Activated CD4-positive, alpha-beta T cell treated with anti-CD3 and anti-CD28 coated beads for 24 hours (primary cell): ENCODE measurements at places on chromosomes 4 and X.
A peak's percentile ranks its signal among the peaks of the same experiment; 100 is the strongest.

DNA sequence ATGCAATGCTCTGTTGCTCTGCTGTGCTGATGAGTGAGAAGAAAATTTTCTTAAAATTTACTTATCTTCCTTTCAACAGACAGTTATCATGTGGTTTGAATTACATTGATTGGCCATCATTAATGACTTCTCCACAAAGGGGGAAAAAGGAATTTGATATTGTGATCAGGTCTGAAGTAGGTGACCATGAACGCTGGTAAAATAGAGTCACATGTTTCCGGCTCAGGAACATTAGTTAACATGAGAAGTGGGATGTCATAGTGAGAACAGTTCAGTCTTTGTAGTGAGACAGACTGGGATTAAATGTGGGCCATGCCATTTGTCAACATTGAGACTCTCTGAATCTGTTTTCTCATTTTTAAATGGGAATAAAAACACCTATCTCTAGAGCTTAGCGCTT lies 50.6 kb downstream of the GBA3 start:
- DNase-seq, result no peak

DNA sequence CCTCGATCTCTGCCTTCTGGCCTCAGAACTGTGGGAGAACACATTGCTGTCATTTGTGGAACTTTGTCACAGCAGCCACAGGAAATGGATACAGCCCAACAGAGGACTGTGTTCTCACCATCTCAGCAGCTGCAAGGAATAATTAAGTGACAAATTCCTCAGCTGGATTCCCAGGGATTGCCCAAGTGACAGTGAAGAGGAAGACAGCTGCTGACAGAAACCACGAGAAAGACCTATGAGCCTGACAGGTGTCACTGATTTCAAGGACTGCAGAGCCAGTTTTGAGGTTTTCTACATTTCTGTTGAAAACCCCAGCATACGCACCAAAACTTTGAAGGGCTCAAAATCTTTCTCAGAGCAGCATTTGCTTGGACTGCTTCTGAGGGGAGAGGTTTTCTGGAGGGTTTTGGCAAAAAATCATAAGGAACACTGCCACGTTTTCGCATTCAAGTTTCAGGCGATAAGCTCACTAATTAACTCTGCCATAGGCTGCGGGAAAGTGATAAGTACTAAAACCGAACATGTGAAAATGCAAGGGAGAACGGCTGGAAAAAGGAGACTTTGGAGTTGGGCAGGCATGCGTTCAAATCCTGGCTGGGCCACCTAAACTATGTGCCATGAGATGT lies 88.8 kb downstream of the DRD5 start:
- no peak for DNase-seq

DNA sequence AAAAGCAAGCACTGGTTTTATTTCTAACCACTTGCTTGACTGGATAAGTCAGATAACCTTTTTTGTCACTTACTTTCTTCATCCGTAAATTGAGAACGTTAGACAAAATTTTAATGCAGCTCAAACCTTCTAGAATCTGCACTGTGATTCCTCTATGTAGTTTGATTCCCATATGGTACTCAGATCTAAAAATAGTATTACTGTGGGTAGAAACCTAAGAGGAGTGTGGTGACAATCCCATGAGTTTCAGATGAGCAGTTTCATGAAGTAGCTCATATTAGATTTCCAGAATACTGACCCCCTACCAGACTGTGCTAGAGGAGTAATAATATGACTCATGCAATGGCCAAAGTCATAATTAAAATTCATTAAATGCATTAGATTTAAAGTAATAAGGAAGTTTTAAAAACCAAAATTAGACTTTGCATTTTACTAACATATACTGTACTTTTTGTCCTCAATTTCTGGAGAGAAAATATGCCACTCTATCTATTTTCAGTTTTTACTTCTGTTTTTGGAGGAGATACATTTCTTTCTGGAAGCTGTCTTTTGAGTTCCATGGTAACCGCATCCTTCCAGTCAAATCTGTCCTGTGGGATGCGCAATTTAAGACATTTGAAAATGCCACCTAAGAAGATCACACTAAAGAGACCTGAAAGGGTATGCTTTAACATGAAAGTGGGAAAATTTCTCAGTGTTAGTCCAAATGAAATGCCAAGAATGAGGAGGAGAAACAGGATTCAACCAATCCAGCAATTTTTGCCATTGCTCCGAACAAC lies 64.1 kb upstream of the GPM6A start:
- no peak for DNase-seq

DNA sequence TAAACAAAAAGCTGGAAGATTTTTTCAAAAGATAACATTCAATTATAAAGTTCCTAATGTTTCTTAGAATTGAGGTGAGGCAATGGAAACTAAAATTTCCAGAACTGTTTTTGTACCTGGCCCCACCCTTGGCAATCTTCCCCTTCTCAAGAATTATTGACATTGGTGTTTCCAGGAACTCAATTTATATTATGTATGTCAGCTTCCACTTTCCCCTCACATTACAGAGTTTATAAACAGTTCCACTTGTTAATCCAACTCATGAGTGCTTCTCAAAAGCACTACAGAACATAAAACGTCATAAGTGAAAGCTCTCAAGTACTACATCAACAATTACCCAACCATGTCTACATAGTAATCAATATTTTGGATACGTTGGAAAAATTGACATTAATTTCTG lies 107.4 kb downstream of the FAM13A start:
- DNase-seq, result no peak

- no peak for DNase-seq
Observed at GRCh38 chr4:62145276-62145675, 945.1 kb downstream of the ADGRL3 start.

- DNase-seq, result no peak
Observed at GRCh38 chr4:129988957-129989356, 893.0 kb downstream of the C4orf33 start.

DNA sequence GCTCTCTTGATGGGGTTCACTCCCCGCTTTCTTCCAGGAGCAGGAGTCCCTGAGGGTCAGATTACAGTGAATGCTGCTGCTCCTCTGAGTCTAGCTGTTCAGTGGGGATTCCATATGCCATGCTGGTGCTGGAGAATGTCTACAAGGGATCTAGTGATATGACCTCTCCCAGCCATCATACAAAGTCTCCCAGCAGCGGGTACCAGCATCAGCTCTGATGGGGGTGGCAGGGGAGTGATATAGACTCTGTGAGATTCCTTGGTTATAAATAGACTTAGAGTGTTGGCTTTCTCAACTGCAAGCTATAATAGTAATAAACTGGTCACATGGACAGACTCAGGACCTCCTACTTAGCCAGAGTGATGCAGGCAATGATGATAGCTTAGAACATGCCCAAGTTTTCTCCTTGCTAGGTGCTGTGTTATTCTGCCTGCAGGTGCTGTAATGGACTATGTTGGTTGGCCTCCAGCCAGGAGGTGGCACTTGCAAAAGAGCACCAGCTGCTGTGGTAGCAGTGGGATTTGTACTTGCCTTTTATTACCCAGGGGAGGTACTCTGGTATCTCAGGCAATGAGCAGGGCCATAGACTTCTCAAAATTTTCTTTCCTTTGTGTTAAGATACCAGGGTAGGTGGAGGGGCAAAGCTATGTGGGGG lies 202.9 kb downstream of the CHIC1 start:
- DNase-seq, result no peak

DNA sequence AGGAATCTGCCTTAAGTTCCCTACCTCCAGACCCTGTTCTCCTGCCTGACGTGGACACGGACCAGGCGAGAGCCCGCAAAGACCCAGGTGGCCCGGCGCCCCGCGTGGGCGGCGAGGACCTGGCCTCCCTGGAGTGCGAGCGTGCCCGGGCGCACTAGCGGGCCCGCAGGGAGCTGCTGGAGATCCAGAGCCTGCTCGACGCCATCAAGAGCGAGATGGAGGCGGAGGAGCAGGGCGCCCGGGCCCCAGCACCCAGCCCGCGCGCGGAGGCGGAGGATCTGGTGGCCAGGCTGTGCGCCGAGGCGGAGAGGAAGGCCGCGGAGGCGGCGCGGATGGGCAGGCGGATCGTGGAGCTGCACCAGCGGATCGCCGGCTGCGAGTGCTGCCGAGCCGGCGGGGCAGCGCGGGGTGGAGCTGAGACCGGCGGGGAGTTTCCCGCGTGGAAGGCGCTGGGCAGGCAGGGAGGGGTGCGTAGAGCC lies 18.2 kb downstream of the MRFAP1 start:
- no peak for DNase-seq

DNA sequence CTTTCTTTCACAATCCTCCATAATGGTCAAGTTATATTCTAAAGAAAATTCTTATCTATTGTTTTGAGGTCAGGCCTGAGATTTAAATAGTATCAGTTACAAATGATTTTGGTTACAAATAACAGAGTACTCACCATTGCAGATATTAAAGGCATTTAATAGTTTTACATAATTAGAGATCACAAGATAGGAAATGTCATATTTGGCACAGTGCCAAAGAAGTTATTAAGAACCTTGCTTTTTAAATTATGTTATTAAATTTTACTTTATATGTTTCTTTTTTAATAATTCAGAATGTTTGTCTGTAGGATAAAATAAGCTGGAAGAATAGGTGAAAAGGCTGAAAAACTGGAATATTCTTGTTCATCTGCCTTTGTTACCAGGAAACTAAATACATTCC lies 1174.7 kb downstream of the PCDH18 start:
- DNase-seq, result no peak

- no peak for DNase-seq
Observed at GRCh38 chr4:80532674-80533333, 197.3 kb downstream of the CFAP299 start.

- DNase-seq, result no peak
Observed at GRCh38 chr4:36904823-36905222, 339.7 kb upstream of the NWD2 start.

GRCh38 chr4:86543560-86544309 lies 50.4 kb upstream of the PTPN13 start:
- no peak for DNase-seq

DNA sequence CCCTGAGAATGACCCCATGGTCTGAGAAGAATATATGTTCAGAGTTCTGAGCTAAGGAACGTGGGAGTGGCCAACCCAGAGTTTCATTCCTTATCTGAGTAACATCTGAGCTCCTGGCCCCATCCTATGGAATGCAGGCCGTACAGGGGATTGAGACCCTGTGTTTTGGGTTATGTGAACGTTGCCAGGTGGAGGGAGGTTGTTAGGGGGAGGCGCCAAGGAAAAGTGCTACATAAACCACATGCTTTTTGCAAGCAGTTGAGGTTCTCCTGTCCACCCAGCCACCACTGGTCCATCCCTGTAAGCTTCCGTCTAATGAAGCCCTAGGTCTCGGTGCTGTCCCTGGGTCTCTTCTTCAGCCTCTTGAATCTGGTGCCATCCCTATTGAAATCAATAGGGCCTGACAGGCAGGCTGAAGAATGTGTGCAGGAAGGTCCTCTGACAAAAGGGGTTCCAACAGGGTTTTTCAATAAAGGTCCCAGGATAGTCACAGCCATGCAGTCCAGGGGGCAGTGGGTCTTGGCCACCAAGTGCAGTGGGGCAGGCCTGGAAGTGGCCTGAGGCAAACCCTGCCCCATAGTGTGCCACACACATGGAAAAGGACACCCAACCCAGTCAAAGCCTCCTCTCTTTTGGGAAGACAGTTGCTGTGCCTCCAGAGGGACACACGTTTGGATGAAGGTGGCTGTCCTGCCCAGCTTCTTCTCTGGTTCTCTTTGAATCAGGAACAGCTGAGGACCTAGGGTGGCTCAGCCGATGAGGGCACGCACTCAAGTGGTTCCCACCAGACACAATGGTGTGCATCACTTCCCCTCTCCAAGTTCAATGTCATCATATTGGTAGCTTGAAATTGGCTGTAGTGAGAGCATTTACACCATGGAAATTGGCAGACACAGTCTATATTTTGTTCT lies 53.5 kb downstream of the HTRA3 start:
- no peak for DNase-seq

DNA sequence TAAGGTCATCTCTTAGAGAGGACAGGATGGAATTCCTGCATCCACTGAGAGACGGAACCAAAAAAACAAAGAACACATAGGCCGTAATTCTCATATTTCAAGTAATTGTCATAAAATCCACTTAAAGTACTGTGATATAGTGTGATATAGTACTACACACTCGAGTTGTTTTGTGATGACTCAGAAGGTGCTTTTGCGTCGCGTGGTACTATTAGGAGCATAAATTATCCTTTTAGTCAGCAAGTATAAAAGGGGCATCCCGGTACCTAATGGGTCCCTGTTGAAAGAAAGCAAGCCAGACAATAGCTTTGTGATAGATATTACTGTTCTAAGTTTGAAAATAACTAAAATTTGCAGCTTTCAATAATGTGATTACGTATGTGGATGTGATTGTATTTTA lies 55.3 kb downstream of the GPR143 start:
- DNase-seq, result no peak

- peak; percentile 29 for DNase-seq
Observed at GRCh38 chr4:38663090-38663800, 754 bp upstream of the KLF3 start.

GRCh38 chr4:113673450-113673849 lies 88.1 kb downstream of the CAMK2D start:
- no peak for DNase-seq

DNA sequence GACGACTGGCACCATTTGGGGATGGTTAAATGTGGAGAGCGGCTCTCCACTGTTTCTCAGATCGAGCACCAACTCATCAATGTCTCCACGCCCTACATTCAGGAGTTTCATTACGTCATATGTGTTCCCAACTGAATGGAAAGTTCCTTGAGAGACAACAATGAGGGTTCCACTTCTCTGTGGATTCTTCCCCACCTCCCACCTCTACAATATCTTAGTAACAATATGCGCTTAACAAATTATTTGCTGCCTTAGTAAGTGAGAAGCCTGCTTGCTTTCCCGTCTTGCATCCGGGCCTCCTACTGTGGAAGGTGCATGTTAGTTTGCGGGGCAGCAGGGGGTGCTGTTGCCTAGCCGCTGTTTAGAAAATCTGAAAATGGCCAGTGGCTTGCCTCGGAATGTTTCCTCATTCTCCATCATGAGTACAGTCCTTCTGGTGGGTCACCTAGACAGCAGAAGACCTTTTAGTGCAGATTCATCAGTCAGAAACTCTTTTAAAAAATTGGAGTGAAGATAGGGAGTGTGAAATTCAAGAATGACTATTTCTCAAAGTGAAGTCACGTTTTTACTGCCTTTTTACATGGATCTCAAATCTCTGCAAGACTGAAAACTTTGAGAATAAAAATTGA lies 55.7 kb downstream of the PHOX2B start:
- DNase-seq, result peak; percentile 17

DNA sequence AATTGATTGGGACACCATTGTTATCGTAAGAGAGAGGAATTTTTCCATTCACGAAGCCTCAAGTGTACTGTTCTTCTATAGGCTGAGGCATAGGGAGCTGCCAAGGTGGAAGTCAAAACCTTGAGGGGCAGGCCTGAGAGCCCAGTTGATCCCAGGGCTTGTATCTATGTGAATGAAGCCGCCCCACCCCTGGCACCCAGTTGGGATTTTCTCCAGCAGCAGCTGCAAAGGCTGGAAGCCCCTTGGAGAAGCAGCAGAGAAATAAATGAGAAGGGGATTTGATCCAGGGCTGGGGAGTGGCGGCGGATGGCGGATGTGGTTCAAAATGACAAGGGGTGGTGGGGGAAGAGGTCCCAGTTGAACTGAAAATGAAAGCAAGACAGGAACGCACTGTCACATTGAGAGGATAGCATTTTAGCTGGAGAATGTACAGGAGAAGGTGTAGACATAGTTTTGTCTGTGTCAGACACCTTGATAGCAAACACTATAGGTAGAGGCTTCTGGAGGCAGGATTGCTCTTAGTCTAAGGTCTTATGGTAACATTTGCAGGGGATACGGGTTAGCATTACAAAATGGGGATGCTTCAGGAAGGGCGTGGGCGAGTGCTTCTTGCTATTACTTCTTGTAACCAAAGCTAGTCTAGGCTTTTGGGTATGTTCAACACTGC lies 32.6 kb downstream of the DOCK11 start:
- DNase-seq, result peak; percentile 30

- no peak for DNase-seq
Observed at GRCh38 chr4:73690051-73690738, 50.2 kb upstream of the CXCL8 start.
